Small intestine (tissue), 16 donors: ENCODE measurements at places on chromosomes 5 and 9.

DNA sequence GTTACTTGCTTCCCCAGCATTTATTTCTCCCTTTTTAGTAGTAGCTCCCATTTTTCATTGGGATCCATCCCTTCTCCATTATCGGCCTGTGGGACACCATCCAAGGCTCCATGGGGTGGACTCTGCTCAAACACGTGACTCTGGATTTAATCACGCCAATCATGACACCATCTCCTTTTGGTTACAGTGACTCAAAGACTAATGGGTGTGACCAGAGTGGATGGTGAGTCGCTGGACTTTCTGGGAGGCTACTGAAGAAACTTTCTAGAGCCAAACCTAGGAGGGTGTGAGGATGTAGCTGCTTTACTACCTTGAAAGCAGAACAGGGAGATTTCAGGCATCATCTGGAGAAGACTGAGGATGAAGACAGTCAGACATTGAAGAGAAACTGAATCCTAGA, 93.1 kb downstream of the PJA2 start:
- H3K27ac ChIP-seq, result no peak overlapping the region
- H3K36me3 ChIP-seq, result no peaks in the 10 kb centered on the region
- DNase-seq, result no peak
- H3K27me3 ChIP-seq, result no peaks in the 10 kb centered on the region
- no peak overlapping the region for H3K4me3 ChIP-seq
- H3K4me1 ChIP-seq, result no peaks in the 10 kb centered on the region

DNA sequence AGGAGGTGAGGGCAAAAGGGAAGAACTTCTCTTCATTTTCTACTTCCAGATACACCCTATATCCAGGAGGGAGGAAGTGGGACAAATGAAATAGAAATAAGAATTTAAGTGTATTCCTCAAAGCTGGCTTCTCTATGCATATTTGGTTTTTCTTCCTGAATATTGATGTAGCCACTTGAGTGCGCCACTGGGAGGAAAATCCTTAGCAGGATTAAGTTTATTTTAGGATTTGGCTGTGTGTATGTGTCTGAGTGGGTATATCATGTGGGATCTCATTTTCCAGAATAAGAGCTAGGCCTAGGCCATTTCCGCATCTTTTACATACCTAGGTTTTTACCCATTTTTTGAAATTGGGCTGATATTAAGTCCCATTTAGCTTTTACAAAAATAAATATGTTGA, 42.5 kb downstream of the MAP1B start:
- no peak overlapping the region for H3K4me3 ChIP-seq
- DNase-seq, result no peak
- H3K27ac ChIP-seq, result no peak overlapping the region
- no peaks in the 10 kb centered on the region for H3K36me3 ChIP-seq

- no peaks in the 10 kb centered on the region for H3K4me1 ChIP-seq
- H3K27ac ChIP-seq, result no peak overlapping the region
- no peak overlapping the region for H3K4me3 ChIP-seq
- H3K27me3 ChIP-seq, result no peaks in the 10 kb centered on the region
- DNase-seq, result no peak
These were observed 145.3 kb downstream of the MLLT3 start for GRCh38 chr9:20476912-20477521.

GRCh38 chr5:10111571-10111970, 138.1 kb downstream of the ATPSCKMT start:
- no peak overlapping the region for H3K27ac ChIP-seq
- H3K4me1 ChIP-seq, result no peaks in the 10 kb centered on the region
- no peaks in the 10 kb centered on the region for H3K36me3 ChIP-seq
- H3K27me3 ChIP-seq, result no peaks in the 10 kb centered on the region
- peak; percentile 42 for DNase-seq
- H3K4me3 ChIP-seq, result no peak overlapping the region

- H3K36me3 ChIP-seq, result peaks cover 8% of the 10 kb centered on the region
- H3K4me1 ChIP-seq, result peaks cover 7% of the 10 kb centered on the region
- H3K27ac ChIP-seq, result no peak overlapping the region
- H3K4me3 ChIP-seq, result no peak overlapping the region
These were observed 67.8 kb downstream of the NIPSNAP3B start for GRCh38 chr9:104831681-104832080.

DNA sequence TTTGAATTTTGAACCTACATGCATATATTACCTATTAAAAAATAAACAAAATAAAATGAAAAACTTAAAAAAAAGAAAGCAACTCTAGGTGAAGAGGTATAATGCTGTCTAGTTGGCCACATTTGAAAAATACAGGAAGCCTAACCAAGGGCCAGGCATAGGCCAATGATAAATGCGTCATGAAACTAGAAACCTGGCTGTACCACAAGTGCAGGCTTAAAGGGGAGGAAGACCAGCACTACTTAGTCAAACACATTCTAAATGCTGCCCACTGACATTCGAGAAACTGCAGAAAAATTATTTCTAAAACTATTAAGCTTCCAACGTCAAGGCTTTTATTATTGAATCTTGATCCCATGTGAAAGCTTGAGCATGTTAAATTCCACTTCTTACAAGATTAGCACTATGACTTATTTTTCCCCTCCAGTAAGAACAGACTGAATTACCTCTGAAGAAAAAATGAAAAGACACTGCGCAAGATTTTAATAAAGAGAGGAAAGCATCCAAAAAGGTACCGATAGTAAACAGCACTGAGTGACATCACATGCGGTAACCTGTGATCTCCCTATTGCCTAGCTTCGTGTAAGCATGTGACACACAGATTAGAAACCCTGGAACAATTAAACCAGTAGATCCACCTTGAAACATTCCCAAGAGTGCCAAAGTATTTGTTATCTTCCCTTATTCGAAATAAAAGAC, 16.2 kb downstream of the CDC14B start:
- H3K4me3 ChIP-seq, result no peak overlapping the region
- DNase-seq, result no peak
- no peaks in the 10 kb centered on the region for H3K4me1 ChIP-seq
- H3K27me3 ChIP-seq, result no peaks in the 10 kb centered on the region
- H3K36me3 ChIP-seq, result no peaks in the 10 kb centered on the region
- no peak overlapping the region for H3K27ac ChIP-seq
